Activated CD4-positive, alpha-beta memory T cell treated with anti-CD3 and anti-CD28 coated beads for 36 hours (primary cell): ENCODE measurements at places on chromosomes 11 and 22. TPM values are rescaled to one million over a fixed set of nuclear protein-coding genes. Genes with fewer than 3 reads are reported as not detected.

GRCh38 chr11:41206388-41206787 lies 253.1 kb downstream of the LRRC4C start:
- H3K4me1 ChIP-seq: no peaks in the 10 kb centered on the region
- no peak for DNase-seq
- no peaks in the 10 kb centered on the region for H3K36me3 ChIP-seq
- H3K27me3 ChIP-seq: no peaks in the 10 kb centered on the region

DNA sequence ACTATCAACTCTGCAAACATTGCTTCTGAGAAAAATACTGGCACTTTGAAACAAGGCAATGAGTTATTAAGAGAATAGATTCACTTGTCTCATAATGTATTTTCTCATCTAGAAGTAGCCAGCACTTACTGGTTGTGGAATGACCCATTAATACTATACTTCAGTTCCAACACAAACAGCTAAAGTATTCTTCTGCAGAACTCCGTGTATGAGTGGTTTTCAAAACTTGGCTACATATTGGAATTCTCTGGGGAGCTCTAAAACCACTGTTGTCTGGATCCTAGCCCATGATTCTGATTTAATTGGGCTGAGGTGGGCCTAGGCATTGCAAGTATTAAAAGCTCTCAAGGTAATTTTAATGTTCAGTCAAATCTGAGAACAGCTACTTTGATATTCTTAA lies 1416.4 kb upstream of the RAG2 start:
- H3K27me3 ChIP-seq: no peaks in the 10 kb centered on the region
- H3K27ac ChIP-seq: no peak overlapping the region
- DNase-seq: no peak
- no peaks in the 10 kb centered on the region for H3K36me3 ChIP-seq
- no peak overlapping the region for H3K4me3 ChIP-seq

DNA sequence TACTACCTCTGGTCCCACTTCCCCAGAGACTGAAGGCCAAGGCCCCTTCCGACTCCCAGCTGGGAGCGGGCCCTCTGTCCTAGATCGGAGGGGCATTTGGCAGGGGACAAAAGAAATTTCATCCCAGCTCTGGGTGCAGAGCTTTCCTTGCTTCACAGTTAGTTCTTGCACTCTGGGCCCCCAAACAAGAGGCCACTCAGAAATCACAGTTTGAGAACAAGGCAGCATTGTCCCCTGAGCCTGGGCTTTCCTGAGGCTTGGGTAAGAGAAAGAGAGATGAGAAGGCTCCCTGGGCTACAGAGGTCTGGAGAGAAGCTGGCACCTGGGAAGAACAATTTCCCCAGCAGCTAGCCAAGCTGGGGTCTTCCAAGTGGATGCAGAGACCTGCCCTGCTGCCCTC lies 71.8 kb upstream of the NCAM1 start:
- peaks cover 2% of the 10 kb centered on the region for H3K4me1 ChIP-seq
- no peak overlapping the region for H3K27ac ChIP-seq
- H3K36me3 ChIP-seq: no peaks in the 10 kb centered on the region
- DNase-seq: no peak
- no peak overlapping the region for H3K4me3 ChIP-seq

- no peaks in the 10 kb centered on the region for H3K27me3 ChIP-seq
- no peak for DNase-seq
- H3K4me1 ChIP-seq: no peaks in the 10 kb centered on the region
- H3K36me3 ChIP-seq: peaks cover 10% of the 10 kb centered on the region
Observed at GRCh38 chr11:82883853-82884252, 16.4 kb downstream of the PRCP start.

GRCh38 chr11:19659529-19659928 lies 53.1 kb upstream of the NAV2 start:
- no peaks in the 10 kb centered on the region for H3K36me3 ChIP-seq
- no peak for DNase-seq
- no peak overlapping the region for H3K27ac ChIP-seq
- peaks cover 9% of the 10 kb centered on the region for H3K4me1 ChIP-seq
- no peak overlapping the region for H3K4me3 ChIP-seq

GAL3ST3 gene
- not detected for total RNA-seq
